Anterior cingulate cortex (tissue), 58 donors: ENCODE measurements at places on chromosomes 6 and 20.

DNA sequence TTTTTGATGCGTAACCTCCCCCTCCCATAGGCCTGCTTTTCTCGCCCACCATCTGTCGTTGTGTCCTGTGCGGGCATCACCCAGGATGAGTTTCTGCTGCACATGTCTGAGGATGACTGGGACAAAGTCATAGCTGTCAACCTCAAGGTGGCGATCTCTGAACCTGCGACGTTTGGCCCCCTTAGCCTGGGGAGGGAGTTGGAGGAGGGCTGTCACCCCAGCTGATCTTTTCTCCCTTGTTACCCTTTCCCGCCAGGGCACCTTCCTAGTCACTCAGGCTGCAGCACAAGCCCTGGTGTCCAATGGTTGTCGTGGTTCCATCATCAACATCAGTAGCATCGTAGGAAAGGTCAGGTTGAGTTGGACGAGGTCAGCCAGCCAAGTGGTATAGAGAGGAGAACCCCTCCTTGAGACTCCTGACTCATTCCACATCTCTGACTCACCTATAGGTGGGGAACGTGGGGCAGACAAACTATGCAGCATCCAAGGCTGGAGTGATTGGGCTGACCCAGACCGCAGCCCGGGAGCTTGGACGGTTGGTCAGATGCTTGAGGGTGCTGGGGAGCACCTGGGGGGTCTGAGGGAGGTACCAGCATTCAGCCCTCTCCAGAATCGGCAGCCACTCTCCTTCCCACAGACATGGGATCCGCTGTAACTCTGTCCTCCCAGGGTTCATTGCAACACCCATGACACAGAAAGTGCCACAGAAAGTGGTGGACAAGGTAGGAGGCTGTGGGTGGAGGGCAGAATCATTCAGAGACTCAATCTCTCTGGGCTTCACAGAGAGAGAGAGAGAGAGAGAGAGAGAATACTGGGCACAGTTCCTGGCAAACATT is 954 bp downstream of the HSD17B8 start:
- no peak for DNase-seq

DNA sequence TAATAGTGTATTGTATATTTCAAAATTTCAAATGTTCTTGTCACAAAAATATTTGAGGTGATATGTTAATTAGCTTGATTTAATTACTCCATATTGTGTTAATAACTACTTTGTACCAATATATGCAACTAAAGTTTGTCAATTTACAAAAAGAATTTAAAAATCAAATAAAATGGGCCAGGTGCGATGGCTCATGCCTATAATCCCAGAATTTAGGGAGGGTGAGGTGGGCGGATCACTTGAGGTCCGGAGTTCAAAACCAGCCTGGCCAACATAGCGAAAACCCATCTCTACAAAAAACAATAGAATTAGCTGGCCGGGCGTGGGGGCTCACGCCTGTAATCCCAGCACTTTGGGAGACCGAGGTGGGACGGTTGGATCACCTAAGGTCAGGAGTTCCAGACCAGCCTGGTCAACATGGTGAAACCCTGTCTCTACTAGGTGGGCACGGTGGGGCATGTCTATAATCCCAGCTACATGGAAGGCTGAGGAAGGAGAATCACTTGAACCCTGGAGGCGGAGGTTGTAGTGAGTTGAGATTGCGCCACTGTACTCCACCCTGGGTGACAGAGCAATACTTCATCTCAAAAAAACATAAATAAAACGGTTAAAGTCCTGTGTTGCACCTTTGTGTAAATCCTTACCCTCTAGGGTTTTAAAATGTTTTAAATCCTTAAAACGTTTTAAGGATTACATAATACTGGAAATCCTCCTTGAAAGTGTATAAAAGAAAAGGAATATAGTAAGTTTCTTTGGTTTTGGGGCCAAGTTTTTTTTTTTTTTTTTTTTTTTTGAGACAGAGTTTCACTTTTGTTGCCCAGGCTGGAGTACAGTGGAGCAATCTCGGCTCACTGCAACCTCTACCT is 4.0 kb downstream of the HSPA1B start:
- DNase-seq: no peak

- DNase-seq: no peak
Observed at GRCh38 chr6:142947714-142948480, 2.9 kb upstream of the HIVEP2 start.

- no peak for DNase-seq
Observed at GRCh38 chr20:35652641-35653429, 11.9 kb downstream of the CPNE1 start.

DNA sequence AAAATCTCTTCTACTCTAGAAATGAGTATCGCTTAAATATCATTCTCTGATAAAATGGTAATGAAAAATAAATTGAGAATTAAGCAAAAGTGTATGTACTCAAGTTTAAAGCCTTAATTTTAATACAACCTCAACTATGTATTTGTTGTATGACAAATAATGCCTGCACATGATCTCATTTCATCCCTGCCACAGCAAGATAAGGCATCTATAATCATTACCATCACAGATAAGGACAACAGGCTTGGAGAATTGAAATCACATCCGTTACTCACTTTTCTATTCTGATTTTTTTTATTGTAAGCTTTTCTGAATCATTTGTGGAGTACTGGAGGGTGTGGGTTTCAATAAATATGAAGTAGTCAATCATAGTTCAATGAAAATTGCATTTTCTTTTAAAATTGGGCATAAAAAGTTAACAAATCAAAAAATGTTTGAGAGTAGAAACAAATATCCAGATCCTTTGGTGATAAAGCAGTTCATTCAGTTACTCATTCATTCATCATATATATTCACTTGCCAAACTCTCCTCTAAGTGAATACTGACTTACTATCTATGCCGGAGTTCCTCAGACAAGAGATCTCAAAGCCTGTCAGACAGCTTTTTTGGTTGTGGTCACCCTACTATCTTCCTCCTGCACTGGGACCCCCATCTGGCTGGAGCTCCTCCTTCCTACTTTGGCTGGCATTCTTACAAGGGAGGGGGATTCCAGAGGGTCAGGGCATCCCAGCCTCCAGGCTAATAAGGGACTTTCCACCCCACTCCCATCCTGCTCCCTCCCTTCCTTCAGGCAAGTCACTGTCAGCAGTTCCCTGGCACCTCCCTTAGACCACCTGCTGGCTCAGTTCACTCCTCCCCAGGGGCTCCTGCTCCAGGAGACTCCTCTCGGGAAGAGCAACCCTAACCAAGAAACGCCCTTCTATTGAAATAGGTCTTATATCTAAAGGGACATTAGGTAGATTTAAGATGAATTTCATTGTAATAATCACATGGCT is 118.6 kb downstream of the OGFRL1 start:
- DNase-seq: no peak

DNA sequence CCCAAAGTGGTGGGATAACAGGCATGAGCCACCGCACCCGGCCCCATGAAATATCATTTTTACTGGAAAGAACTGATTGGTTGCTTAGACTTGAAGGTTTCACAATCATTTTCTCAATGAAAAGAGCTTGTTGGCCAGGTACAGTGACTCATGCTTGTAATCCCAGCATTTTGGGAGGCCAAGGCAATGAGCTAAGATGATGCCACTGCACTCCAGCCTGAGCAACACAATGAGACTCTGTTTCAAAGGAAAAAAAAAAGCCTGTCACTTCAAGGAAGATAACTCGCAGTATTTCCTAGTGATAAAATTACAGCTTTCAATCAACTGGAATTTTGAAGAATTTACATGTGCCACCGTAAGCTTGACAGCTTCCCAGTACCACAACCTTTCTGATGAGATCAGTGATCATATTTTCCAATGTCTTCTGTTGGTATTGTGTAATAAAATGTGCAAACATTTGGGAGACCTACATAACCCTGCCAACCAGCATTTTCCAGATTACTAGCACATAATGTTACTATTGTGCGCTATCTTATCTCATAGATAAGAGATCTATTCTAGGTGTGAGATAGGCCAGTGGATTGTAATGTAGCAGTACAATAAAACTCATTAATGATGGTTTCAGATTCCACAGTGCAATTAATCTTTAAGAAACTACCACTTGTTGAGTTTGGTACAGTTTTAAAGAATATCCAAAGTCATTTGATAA is 7.2 kb downstream of the PNLDC1 start:
- DNase-seq: no peak

DNA sequence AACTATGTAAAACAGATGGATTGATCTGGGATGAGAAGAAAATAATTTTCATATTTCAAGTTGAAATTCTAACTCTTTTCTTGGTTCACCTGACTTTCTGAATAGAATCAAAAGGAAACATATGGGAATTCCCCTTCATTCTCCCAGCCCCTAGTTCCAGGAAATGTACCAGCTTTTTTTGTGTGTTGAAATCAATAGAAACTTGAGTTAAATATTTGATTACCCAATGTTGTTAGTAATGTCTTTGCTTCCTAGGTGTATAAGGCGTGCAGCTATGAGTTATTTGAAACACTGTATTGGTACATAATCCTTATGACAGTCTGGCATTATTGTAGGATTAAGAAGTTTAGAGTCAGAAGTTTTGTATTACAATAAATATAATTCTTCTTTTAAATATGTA is 21.5 kb downstream of the VNN2 start:
- no peak for DNase-seq

GRCh38 chr6:89564752-89565427 is 73.7 kb downstream of the LYRM2 start:
- no peak for DNase-seq

DNA sequence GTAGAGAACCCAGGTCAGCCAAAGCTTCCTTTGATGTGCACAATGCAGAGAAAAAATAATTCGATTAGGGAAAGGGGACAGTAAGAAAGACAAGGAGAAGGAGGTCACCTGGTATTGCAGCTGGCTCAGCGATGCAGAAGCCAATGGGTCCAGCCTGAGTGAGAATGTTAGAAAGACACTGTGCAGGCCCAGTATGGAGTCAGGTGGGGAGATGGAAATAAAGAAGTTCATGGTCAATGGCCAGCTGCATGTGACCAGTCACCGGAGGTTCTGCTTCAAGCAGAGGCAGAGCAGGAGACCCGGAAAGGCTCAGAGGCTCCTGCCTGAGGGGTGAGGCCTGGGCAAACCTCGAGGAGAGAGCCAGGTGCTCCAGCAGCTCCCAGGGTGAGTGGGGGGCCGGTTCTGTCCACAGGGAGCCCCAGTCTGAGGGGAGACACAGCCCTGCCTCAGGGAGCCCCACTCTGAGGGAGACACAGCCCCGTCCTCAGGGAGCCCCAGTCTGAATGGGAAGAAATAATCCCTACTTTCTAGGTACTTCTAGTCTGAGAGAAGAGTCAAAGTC is 51.3 kb downstream of the LRFN2 start:
- DNase-seq: no peak

GRCh38 chr20:60255415-60255814 is 297.2 kb downstream of the CDH26 start:
- no peak for DNase-seq

- DNase-seq: no peak
Observed at GRCh38 chr6:32954986-32955802, 2.3 kb upstream of the HLA-DMA start.

GRCh38 chr6:16918586-16918985 is 157.3 kb upstream of the ATXN1 start:
- no peak for DNase-seq

GRCh38 chr6:45969883-45970282 is 45.8 kb downstream of the CLIC5 start:
- DNase-seq: no peak

GRCh38 chr6:144534180-144534579 is 249.0 kb downstream of the UTRN start:
- DNase-seq: no peak

GRCh38 chr6:13553646-13554045 is 20.8 kb upstream of the SIRT5 start:
- no peak for DNase-seq

GRCh38 chr6:13764996-13765395 is 49.4 kb downstream of the MCUR1 start:
- DNase-seq: no peak

DNA sequence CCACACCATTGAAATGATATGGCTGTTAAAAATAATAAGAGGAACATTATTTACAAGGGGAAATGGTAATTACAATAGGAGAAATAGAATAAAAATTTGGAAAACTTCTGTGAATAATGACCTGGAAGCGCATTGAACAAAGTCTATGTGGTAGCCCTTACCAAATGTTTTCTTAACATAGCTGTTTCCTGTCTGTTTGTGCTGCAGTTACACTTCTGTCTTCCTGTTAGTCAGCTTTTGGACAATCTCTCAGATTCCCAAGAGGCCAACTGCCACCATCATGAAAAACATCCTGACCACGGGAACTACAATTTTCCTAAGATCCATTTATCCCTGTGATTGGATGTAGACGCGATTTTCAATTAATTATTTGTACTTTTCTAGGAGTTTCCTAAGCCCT is 754.4 kb upstream of the MARCKS start:
- DNase-seq: no peak

- no peak for DNase-seq
Observed at GRCh38 chr20:17109307-17109706, 117.5 kb upstream of the PCSK2 start.

DNA sequence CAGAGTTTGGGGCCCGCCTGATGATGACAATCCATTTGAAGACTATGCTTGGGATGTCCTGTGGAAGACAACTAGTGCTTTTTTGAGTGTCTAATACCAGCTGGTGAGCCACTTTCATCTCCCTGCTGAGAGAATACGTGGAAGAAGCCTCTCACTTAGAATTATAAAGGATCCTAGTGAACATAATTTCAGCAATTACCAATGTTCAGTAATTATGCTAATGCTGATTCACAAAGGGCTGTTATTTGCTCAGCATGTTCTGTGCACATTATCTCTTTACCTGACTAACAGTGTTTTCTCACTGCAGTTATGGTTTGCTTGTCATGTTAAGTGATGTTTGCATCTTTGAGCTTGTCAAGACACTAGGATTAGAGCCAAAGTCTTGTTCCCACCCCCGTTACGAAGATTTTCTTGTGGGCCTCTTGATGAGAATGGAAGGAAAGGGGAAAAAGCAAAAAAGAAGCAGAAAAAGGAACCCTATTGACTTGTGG is 282.1 kb upstream of the CHD6 start:
- no peak for DNase-seq

GRCh38 chr6:90005048-90005827 is 111.0 kb downstream of the GJA10 start:
- DNase-seq: no peak

DNA sequence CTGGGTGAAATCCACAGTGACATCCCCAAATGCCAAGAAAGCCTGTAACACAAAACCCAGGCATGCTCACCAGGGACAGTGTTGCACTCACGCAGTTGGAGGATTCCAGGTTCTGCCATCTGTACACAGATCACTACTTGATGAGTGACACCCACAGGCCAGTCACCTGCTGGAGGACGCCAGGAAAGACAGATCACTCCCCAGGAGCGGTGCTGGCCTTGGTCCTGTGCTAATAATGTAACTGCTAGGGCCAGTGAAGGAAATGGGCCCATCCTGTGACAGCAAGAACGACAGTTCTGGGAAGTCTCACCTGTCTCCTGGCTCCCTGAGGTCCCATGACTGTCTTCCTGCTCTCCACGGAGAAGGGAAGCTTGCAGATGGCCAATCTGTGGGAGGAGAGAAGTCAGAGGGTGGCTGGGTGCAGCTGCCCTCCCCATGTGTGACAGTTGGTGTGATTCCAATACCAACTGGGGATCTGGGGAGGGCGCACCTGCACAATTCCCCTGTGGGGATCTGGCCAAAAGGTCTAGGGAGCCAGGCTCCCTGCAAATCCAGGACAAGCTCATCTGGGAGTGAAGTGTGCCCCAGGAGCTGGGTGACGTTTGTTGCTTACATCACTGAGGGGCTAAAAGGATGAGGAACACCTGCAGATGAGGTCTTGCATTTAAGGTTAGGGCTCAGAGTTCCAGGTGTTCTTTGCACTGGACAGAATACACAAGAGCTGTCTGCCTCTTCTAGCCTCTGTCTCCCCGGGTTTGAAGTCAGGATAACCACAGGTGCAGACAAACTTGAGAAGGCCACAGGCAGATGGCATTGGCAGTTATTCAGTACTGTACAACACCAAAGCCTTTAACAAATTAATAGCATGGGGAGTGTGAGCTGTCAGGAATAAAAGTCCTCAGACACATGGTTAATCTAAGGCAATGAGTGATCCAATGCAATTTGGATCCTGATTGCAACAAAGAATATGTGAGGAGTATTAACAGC is 10.3 kb downstream of the ZNF337 start:
- no peak for DNase-seq
